HEK293T (cell line): ENCODE measurements at places on chromosomes 1 and 21.

- no peak for DNase-seq
Measured at GRCh38 chr21:29340228-29340627, 41.5 kb downstream of the BACH1 start.

DNA sequence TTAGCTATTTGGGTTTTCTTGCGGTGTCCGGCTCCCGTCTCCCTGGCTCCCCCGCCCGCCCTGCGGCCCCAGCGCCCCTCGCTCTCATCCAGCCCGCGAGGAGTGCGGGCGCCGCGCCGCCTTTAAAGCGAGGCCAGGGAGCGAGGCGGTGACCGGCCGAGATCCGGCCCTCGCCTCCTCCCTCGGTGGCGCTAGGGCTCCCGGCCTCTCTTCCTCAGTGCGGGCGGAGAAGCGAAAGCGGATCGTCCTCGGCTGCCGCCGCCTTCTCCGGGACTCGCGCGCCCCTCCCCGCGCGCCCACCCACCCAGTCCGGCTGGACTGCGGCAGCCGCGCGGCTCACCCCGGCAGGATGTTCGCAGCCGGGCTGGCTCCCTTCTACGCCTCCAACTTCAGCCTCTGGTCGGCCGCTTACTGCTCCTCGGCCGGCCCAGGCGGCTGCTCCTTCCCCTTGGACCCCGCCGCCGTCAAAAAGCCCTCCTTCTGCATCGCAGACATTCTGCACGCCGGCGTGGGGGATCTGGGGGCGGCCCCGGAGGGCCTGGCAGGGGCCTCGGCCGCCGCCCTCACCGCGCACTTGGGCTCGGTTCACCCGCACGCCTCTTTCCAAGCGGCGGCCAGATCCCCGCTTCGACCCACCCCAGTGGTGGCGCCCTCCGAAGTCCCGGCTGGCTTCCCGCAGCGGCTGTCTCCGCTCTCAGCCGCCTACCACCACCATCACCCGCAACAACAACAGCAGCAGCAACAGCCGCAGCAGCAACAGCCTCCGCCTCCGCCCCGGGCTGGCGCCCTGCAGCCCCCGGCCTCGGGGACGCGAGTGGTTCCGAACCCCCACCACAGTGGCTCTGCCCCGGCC lies 492 bp downstream of the HLX start:
- DNase-seq = peak; percentile 70

DNA sequence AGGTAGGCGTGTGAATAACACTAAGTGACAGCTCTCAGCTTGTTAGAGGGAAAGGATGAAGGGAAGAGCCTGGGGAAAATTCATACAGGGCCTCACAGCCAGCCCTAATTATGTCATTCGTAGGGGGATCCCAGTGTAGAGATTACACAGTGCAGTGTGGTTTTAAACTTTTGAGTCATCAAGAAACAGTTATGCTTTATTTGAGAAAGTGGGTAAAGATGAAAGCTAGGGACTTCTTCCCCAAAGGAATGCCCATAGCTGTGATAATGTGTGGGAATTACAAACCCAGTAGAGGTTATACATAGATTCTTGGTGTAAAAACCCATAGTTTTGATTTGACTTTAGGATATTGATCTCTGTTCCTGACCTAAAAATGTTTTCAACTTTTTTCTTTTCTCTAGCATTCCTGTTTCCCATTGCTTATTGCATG lies 1.9 kb downstream of the TTF2 start:
- DNase-seq = no peak

GRCh38 chr21:31420354-31420753 lies 76.3 kb upstream of the TIAM1 start:
- DNase-seq = no peak

GRCh38 chr1:93783876-93784275 lies 95.1 kb downstream of the DNTTIP2 start:
- DNase-seq = no peak

DNA sequence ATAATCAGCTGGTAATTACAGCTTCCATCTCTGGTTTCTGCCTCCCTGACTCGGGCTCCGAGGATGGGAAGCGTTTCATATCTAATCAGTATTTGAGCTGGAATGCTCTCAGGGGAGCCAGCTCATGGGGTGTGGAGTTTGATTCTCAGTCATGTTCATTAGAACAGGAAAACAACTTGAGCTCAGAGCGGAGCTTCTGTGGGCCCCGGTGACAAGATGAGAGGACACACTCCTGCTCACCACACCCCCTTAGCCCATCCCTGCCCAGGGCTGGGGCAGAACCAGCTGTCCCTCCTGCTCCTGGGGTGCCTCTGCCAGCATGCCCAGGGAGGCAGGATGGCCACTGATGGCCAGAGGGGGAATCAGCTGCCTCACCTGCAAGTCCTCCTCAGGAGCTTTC lies 726.0 kb downstream of the PTPRU start:
- no peak for DNase-seq

GRCh38 chr1:93179886-93180722 lies at the start of gene TMED5:
Gene TMED5 (minus strand): TSS chr1:93180413. CDS start chr1:93180242, 171 bp downstream.
- DNase-seq = peak; percentile 92

DNA sequence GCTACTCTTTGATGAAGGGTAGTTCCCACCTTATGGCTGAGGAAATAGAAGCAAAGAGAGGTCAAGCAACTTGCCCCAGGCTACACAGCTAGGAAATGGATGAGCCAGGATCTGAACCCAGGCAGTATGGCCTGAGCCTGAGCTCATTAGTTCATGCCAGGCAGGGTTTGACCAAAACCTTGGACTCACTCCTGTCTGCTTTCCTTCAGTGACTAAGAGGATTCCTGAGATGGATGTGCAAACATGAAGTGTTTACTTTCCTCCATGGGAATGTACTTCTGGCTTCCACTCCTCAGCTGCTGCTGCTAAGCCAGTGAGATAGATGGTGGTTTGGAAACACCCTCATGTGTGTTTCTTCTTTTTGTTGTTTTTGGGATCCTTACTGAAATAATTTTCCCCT lies 35.1 kb upstream of the ERRFI1 start:
- no peak for DNase-seq

- DNase-seq = no peak
Measured at GRCh38 chr21:45459171-45460010, 54.4 kb downstream of the COL18A1 start.

GRCh38 chr1:94544706-94545490 lies 3.3 kb upstream of the F3 start:
- no peak for DNase-seq

DNA sequence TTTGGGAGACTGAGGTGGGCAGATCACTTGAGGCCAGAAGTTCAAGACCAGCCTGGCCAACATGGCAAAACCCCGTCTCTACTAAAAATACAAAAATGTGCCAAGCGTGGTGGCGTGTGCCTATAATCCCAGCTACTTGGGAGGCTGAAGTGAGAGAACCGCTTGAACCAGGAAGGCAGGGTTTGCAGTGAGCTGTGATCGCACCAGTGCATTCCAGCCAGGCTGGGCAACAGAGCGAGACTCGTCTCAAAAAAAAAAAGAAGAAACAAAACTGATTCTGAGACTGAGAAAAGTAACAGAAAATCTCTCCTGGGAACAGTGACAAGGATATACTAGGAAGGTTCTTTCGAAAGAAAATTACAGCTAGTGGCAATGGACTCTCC lies 20.9 kb downstream of the USP48 start:
- DNase-seq = no peak

DNA sequence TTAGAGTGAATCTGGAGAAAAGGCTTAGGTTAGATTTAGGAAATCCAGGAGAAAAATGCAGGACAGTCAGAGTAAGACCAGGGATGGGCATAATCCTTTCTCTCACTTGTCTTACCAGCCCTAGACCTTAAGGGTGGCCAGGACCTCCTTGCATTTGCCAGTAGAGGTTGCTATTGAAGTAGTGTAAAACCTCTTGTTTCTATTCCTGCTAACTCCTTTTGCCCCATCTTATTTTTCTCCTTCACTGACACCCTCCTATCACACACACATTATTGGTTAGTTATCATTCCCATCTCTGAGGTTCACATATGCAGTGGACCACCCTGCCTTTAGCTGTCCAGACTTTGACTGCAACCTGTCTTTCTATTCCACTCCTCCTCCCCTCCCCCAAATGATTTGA lies 75.0 kb upstream of the MACF1 start:
- DNase-seq = no peak

DNA sequence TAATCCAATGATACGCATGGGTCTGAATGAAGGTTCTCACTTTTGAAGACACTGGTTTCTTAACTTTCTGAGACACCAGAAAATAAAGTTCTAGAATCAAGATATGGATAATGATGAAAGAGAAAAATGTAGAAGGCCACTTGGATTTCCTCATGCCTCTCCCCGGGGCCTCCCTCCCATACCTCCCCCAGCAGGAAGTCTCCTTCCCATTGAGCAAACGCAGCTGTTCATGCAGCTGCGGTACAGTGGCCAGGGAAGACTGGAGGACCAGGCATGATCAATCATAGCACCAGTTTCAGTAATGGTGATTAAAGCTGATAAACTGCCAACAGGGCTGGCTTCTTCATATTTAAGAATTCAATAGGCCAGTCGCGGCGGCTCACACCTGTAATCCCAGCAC lies 10.9 kb upstream of the UBR4 start:
- no peak for DNase-seq

DNA sequence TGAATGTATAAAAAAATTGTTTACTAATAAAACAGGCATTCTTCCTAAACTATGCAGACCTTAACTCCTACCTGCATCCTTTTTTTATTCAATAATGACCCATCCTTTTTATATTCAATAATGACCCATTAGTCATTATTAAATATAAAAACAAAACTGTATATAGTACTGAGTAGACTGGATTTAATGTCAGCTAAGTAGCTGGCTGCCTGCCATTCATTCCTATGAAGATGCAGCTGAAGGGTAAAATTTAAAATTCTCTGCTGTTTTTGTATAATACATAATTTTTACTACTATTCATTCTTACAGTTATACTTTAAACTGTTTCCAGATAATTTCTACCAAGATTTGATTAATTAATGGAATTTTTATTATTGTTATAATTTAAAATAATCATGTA lies 79.3 kb downstream of the DENND1B start:
- no peak for DNase-seq

DNA sequence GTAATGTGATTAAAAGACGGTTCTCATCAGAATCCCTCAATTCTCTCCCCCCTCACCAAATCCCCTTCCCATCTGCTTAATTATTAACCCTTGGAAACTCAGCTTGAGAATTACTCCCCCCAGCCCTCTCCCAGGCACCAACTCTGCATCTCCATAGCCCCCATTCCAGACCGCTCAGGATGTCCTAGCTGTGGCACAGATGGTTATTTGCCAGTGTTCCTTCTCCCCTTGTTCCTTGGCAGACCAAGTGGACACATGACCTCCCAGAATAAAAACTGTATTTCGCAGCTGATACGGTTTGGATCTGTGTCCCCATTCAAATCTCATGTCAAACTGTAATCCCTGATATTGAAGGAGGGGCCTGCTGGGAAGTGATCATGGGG lies 14.6 kb downstream of the HENMT1 start:
- DNase-seq = no peak

DNA sequence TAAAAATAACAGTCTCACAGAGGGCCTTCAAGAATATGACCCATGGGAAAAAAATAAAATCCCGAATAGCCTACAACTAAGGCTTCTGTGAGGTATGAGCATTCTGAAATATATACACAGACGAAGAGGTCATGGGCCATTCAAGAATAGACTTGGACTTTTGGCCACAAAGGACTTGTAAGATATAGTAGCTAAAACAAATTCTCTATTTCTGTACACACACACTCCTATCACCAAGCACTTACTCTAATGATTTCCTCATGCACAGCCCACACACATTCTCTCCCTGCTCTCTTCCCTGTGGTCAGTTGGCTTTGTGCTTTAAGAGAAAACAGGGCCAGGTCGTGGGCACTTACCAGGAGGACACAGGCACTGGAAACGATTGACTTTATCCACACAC lies 69.7 kb upstream of the ADAM30 start:
- no peak for DNase-seq

- DNase-seq = no peak
Measured at GRCh38 chr1:69776555-69776954, 208.8 kb downstream of the LRRC7 start.
